ENCODE measurements at places on chromosomes 2 and 18.

GRCh38 chr2:72057308-72057707 lies 90.4 kb downstream of the CYP26B1 start:
- no peak for DNase-seq

GRCh38 chr2:205903549-205904129 lies 182.3 kb downstream of the INO80D start:
- no peak for DNase-seq

GRCh38 chr2:119756837-119757236 lies 2.9 kb upstream of the PTPN4 start:
- no peak for DNase-seq

GRCh38 chr2:204507636-204508035 lies 37.6 kb upstream of the PARD3B start:
- DNase-seq: no peak

DNA sequence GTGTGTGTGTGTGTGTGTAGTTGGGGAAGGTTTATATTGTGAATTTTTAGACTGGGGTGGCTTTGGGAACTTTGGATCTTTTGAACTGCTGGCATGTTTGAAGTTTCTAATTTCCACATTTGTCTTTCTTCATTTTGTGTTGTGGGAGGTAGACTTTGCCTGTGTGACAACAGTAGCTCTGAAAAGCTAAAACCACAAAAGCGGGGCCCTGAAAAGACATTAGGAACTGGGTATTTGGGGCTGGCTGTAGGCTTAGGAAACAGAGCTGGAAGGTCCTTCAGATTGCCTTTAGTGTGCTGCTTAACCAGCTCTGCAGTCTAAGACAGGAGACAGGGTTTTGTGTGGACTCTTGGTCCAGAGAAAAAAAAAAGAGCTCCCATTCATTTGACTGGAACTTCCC lies 27.2 kb upstream of the DOCK10 start:
- DNase-seq: no peak

DNA sequence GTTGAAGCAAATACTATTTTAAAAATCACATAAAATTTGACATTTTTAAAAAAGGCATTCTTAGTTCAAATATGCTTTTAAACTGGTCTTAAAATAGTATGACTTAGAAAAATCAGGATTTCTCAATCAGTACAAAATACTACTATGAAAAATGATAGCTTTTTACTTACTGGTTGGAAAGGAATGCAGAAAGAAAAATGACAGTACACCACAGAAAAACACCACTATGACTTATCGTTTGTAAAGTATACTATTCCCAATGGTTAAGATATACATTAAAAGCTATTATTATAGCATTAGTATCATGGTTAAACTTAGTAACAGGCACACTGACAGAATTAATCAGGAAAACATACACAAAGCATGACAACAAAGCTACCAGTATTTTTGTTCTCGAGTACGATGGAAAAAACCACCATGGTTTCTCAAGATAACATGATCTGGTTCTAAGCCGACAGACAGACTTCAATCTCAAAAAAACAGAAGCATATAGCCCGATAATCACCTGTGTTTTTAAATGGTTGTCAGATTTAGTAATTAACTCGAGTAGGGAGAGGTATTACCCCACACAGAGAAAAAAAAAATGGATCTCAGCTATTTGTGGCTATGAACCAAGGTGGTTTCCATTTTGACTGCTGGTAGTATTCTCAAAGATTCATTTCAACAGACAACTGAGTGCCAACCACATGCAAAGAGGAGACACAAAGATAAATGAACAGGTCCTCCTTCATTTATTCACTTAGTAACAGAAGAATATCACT lies 39.1 kb downstream of the CUL3 start:
- no peak for DNase-seq

DNA sequence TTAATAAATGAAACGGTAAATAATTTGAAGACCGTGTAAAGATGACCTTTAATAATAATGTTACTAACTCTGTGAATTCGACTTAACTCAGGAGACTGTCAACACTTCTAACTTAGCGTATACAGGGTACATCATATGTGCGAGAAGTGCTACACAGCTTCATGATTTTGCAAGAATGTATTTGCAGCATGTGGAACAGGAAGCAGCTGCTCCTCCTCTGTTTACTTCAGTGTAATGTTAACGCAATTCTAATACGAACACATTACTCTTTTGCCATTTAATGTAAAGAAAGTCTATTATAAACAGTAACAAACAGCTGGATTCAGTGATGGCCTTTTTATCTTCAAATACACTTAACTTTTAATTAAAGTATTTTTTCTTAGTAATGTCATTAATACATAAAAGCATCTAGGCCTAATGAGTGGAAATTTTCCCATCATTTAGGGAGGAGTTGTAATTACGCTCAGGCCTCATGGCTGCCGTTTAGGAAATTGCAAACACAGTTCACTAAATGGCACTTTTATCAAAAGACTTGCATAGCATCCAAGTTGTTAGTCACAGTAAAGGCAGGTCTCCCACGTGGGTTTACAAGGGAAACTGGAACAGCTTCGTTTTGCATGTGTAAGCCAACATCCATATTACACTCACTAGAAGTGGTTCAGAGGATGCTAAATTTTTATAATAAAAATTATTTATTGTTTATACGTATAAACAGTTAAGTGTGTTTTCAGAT lies 635.7 kb downstream of the FBXO15 start:
- DNase-seq: no peak

- no peak for DNase-seq
Observed at GRCh38 chr2:52335727-52336126, 1303.8 kb upstream of the NRXN1 start.

DNA sequence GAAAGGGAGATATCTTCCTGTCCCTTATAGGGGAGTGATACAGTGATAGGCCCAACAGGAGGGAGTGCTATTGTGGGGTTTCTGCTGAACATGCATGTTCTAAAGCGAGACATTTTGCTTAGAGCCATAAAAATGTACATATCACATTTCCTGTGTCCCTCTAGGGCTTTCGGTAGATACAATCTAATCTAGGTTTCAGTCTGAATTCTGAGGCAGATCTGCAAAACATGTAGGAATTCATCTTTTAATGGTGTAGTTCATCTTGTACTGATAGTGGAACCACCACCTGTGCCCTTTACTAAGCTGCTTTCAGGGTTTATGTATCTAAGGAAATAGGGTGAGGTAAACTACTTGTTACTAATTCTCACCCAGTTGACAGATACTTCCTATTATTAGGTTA lies 73.8 kb downstream of the SPTBN1 start:
- no peak for DNase-seq

DNA sequence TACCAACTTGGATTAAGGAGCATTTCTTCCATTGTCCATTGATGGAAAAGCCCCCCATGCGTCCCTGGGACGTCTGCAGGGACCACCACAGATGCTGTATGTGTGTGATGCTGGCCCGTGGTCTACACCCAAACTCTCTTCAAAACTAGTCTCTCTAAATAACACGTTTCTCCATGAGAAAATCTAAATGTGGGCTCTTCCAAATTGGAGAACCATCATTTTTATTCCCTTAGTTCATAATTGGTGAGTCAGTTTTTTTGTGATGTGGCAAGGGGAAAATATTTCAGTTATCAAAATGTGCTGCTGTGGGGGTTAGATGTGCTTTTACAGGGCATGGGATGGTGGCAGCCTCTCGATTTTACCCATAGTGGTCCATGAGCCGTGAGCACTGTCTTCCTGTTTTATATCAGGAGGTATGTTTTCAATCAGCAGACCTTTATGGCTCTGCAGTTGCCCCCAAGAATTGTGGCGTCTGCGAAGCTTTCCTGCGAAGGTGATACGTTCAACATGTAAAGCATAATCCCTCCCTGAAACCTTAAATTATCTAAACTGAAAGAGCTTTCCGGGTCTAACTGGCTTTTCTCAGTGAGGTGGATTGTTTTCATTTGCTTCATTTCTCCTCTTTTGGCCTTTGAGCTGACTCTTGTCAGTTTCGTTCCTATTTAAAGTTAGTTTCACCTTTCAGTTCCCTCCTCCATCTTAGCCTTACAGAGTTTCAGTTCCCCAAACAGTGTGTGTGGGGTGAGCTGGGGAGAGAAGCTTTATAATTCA lies 78.4 kb downstream of the SETBP1 start:
- DNase-seq: peak; percentile 30

- DNase-seq: no peak
Observed at GRCh38 chr2:73997813-73998212, 13.1 kb downstream of the TET3 start.

DNA sequence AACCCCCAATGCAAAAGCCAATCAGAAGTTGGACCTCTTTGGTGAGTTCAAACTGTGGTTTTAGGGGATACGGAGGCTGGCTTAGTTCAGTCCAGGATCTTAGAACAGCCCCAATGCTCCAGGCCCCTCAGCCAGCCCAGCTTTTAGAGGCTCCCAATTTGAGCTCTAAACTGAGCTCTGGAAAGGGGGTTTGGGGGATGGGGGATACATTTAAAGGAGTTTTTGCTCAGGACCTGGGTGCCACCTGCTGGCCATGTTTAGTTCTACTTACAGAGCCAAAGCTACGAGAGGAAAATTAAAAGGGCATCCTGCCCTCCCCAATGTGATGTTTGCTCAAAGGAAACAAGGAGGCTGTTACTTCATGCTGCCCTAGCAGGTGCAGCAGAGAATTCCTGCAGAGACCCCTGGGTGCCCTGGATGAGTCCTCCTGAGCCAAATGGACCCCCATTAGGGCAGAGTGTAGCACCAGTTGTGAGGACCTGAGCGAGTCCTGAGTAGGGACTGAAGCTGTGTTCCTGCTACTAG lies 15.9 kb upstream of the TMEM214 start:
- peak; percentile 14 for DNase-seq

DNA sequence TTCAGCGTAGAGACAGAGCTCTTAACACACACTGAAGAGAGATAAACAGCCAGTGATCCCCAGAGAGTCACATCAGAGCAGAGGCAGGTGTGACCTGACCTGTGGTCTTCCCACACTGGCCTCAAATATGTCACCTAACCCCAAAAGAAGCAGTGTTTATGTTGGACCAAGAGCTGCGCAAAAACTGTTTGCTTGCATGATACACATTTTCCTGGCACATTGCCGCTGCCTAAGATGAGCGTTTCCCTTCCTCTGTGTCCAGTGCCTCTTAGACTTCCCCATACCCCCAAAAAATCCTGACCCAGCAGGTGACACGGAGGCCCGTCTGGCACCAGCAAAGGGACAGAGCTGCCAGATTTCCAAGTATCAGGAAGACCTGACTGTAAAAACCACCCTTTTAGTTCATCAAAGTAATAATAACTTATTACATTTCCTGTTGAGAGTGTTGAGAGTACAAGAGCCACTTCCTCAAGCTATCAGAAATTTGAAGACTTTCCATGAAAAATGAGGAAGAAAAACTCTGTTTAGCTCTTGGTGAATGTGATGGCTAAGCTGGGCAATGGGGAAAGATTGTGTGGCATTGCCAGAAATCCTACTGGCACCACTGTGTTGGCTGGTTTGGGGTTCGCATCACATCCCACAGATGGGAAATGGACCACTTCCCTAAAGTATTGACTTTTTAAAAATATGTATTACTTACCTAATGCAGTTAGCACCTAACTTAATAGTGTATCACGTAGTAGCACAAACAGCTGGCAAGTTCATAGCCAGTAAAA lies 6.7 kb downstream of the TNFRSF11A start:
- no peak for DNase-seq

Measured in stimulated activated CD8-positive, alpha-beta memory T cell treated with anti-CD3 and anti-CD28 coated beads, Interleukin-7, amount 100 ng/mL, for 24 hours (primary cell).